Regular cardiac myocyte (primary cell): ENCODE measurements at places on chromosomes 13 and 19. TPM values are rescaled to one million over a fixed set of nuclear protein-coding genes. Genes with fewer than 3 reads are reported as not detected.

Gene CYP4F11
- total RNA-seq, result under 0.01 TPM in 1 of 2 replicates, not detected in the other

Gene INTS6
- total RNA-seq, result 47.5 and 48.5 TPM in 2 replicates

Gene ARRDC5
- under 0.01 TPM in 1 of 2 replicates, not detected in the other for total RNA-seq

Gene C19orf81
- not detected in 2 replicates for total RNA-seq

Gene CLDND2
- not detected in 2 replicates for total RNA-seq

Gene ZNF121
- total RNA-seq, result 44.5 and 67.1 TPM in 2 replicates

Gene LPAR6
- total RNA-seq, result 6.5 and 9.6 TPM in 2 replicates

Gene CPB2
- not detected in 2 replicates for total RNA-seq

Gene CA11
- 0.58 and 2.5 TPM in 2 replicates for total RNA-seq

Gene PPP1R13L
- total RNA-seq, result 1.7 and 6.5 TPM in 2 replicates

Gene C1QTNF9
- total RNA-seq, result not detected in 2 replicates

Gene LYPD4
- total RNA-seq, result not detected in 2 replicates

Gene SLC10A2
- total RNA-seq, result not detected in 2 replicates

Gene SIGLECL1
- not detected in 2 replicates for total RNA-seq

Gene ZNF625
- total RNA-seq, result 15.9 and 18.6 TPM in 2 replicates

Gene FFAR2
- total RNA-seq, result not detected in 2 replicates

Gene CYP2S1
- under 0.01 and 1.3 TPM in 2 replicates for total RNA-seq

Gene ODAD3
- total RNA-seq, result 0.28 and 0.38 TPM in 2 replicates

Gene MTIF3
- 60.3 and 70.5 TPM in 2 replicates for total RNA-seq

Gene SELENOV
- not detected in 2 replicates for total RNA-seq

Gene ATP8A2
- total RNA-seq, result under 0.01 TPM in 1 of 2 replicates, not detected in the other

Gene GATAD2A
- 26.2 and 56.2 TPM in 2 replicates for total RNA-seq
